ENCODE measurements at places on chromosomes 6 and 20.

DNA sequence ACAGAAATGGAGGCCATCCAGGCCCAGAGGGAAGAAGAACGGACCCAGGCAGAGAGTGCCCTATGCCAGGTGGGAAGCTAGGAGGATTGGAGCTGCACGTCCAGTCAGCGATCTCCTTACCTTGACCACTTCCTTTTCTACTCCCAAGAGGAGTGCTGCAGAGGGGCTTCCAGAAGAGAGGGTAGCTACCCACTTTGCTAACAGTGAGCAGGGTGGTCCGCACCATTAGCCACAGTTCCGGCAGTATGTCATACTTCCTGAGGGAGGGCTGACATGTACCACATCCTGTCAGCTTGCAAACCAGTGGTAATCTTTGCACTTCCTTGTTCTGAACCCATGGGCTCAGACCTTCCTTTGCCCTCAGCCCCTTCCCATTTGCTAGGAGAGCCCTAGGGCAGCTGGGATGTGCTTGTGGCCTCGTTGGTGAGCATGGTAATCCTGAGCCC, 35.4 kb downstream of the CEP250 start:
- no peak for DNase-seq

GRCh38 chr20:62580052-62580451, 62.3 kb upstream of the SLCO4A1 start:
- no peak for DNase-seq

GRCh38 chr20:61159957-61160686, 91.9 kb upstream of the CDH4 start:
- no peak for DNase-seq

GRCh38 chr20:39057911-39058310, 95.8 kb downstream of the DHX35 start:
- no peak for DNase-seq

- no peak for DNase-seq
Observed at GRCh38 chr6:10386220-10386619, 28.7 kb downstream of the TFAP2A start.

DNA sequence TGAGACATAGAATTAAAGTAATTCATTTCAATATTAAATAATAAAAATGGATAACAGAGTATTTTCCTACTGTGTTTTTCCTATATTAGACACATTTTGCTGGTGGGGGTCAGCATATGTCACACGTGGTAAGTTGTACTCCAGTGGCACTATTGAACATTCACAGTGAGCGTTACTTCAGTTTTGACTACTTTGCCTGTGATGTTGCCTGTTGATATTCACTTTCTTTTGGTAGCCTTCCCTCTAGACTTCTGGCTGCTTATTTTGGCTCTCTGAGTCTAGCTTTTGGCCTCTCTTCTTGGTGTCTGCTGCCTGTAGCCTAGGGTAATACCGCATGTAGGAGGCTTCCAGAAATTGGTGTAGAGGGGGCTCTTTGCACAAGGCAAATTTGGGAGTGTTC, 64.4 kb upstream of the TFB1M start:
- no peak for DNase-seq

- DNase-seq = peak; percentile 83
Observed at GRCh38 chr20:56630086-56630493, 984 bp downstream of the TFAP2C start.

DNA sequence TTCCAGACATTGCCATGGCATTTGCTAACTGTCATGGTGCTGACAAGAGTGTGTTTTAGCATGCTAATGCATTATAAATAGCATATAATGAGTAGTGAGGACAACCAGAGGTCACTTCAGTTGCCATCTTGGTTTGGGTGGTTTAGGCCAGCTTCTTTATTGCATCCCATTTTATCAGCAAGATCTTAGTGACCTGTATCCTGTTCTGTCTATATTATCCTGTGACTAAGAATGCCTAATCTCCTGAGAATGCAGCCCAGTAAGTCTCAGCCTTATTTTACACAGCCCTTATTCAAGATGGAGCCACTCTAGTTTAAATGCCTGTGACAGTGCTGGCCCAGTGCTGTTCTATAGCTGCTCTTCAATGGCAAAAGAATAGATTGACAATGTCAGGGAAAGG, 781.0 kb upstream of the ADGRB3 start:
- peak; percentile 0 for DNase-seq

- peak; percentile 79 for DNase-seq
Observed at GRCh38 chr6:140736231-140736630, 1361.8 kb upstream of the CITED2 start.

DNA sequence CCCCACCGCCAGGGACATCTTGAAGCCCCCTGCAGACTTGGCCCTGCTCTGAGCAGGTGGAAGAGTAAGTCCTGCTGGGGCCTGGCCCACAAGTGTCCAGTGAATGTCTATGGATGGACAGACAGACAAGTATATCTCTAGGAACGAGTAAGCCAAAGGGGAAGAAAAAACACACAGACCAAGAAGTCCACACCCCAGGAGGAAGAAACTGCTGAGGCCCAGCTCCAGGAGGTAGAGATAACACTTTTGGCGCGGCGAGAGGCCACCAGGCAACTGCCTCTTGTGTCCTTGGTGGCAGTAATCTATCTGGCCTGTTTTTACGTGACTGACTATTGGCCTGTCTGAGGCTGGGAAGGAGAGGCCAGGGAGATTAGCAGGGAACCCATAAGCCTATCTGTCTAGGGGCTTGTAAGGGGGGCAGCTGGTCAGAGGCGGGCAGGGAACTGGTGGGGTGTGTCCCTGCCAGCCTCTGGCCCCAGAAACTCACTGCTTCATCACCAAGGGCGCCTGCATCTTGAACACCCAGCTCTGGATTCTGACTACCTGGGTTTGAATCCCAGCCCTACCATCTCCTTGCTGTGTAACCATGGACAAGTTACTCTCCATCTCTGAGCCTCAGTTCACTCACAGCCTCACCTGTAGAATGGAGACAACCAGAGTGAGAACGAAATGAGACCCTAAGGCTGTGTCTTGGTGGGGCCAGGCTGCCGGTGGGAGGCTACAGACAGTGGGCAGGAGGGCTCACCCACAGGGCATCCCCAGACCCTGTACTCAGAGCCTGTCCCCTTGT, 31.3 kb downstream of the C20orf203 start:
- DNase-seq = no peak

Data from fibroblast of skin of back (primary cell).